Germinal center (tissue), 1 donor: ENCODE measurements at places on chromosomes 12 and 14.

DNA sequence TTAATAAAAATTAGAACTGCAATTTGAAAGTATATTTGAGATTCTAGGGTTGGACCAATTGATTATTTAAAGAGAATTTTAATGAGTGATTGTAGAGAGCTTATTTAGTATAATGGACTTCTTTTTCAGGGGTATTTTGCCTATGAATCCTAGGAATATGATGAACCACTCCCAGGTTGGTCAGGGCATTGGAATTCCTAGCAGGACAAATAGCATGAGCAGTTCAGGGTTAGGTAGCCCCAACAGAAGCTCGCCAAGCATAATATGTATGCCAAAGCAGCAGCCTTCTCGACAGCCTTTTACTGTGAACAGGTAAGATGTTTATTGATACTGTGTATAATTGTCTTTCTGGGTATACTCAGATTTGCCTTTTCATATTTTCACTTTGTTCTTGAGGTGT is 35.9 kb upstream of the KCNMB4 start:
- no peak for DNase-seq

DNA sequence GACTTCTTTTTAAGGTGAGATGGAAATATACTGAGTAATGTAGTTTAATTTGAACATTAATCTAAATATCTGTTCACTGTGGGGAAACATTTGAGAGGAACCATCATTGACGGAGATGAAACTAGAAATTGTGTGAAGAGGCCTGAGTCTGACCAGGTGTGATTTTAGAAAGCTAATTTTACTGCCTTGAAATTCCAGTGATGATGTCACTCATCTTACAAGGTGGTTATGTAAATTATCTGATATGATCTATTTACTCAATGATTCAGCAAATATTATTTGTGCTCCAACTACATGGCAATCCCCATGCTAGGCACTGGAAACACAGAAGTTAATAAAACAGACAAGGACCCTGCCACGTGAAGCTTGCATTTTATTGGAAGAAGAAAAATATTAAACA is 435.7 kb upstream of the DCN start:
- no peak for DNase-seq

GRCh38 chr12:95204141-95204866 is 13.0 kb downstream of the FGD6 start:
- no peak for DNase-seq

- no peak for DNase-seq
Measured at GRCh38 chr14:93299866-93300265, 33.0 kb downstream of the BTBD7 start.

DNA sequence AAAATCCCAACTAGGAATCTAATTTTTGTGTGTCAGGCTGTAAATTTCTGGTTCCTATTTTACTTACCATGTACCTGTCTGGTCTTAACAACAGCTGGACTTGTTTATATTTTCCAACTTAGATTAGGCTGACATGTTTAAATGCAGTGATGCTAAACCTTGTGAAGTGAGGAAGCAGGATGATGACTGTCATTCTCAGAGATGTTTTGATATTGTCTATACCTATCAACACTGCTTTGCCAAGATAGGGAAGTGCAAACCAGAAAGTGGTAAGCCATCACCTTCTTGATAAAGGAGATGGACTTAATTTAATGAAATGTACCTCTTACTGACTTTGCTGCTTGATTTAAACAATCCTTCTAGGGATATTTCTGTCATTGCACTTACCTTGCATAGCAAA is 2.1 kb downstream of the BICD1 start:
- DNase-seq = no peak
